ENCODE measurements at places on chromosomes 2 and 18.

DNA sequence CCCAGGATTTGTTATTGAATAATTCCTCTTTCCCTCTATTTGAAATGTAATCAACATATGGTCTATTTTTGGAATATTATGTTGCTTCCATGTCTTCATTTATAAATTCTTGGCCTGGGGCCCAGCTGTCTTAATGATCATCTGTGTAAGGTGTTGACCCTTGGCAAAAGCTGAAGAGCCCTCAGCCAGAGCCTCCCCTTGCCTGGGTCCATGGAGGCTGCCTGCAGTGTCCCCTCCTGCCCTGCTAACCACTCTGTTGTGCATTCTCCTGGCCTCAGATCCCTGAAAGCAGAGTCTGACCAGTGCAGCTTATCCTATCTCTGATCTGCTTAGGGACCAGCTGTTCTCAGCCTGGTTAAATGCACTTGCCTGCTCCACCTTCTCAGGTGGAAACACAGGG is 226.1 kb upstream of the APCDD1 start:
- no peak for DNase-seq

DNA sequence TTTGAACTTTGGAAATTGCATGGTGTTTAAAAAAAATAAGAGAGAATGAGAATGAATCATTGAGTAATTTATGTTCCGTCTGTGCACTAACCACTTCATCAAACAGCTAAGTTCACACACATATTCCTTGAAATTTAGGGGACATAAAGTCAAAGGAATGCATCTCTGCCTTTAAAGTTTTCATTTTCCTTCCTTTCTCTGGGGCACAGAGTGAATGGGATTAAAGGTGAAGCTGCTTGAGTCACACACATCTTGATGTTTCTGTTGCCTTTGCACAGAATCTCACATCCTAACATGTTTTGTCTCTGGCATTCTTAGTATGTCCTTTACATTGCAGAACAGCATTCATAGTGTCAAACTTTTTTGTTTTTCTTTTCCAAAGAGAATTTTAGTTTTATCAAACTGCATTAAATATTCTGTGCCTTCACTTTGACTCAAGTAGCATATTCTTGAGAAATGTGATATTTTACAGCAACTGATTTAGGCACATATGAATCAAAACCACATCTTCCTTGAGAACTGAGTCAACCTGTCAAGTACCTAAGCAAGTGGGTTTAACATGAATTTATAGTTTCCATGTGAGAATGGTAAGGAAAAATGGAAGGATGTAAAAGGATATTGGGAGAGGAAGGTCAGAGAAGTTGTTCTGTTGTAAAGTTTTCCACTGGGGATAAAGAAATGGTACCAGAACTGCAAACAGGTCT is 169.1 kb upstream of the THUMPD2 start:
- no peak for DNase-seq

DNA sequence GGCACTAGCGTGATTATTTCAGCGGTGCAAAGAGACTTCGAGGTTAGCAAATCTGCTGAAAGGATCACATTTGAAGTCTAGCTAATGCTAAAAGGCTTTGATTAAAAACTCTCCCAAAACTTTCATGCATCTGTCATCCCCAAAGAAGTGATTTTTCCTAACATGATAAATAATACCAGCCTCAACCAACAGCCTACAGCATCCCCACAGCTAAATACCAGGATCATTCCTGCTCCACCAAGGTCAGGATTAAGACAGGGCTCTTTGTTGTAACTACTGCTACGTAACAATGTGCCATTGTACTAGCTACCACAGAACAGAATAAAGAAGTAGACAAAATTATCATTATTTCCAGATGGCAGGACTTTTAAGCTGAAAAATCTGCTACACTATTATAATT is 1.6 kb downstream of the OR6B3 start:
- DNase-seq = no peak

DNA sequence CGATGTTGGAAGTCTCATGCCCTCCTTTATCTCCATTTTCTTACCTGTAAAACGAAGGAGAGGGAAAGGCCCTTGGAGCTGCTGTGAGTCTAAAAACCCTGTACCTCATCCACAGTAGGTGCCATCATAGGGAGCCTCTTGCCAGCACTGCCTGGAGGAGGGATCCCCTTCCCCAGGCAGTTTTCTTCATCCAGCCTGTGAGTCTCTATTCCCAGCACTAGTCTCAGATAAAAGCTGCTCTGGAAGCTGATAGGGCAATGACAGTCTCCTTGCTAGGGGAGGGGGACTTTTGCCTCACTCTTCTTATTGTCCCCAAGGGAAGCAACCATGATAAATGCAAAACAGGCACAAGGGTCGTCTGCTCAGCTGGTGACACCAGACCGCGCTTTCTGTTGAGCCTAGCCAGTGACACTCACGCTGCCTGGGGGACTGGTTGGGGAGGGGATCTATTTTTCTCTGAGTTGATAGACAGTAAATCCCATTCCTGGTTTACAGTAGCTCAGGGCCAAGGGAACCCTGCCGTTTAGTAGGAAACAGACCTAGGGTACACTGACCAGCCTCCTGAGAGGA is 139.5 kb upstream of the NABP1 start:
- no peak for DNase-seq

- DNase-seq = no peak
These were observed 653.4 kb upstream of the ID2 start for GRCh38 chr2:8028436-8028835.

DNA sequence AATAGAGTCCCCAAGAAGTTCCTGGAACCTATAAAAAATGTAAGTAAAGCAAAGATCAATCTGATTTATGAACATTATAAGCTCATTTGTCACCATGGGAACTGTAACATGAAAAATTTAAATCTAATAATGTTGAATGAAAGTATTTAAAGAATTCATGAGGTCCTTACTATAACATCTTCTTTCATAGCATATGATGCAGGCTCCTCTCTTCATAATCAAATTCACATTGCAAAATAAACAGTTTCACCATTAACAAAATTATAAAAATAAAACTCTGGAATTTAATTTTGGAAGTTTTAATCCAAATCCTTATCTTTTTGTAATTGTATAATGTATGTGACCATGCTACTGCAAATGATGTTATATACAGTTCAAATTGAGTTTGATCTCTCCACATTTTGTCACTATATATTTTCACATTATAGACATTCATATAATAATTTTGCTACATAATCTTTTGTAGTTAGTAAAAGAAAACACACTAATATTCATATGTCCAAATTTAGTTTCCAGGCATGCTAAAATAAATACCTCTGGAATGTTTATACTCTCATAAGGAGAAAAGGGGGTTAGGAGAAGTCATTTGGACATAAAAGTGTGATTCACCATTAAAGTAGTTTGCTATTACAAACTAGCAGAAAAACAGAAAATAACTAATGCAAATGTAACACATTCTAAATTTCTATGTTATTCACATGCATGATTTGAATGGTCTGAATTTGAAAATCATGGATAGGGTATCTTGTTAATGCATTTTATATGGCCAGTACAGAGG is 954.1 kb downstream of the DSC3 start:
- DNase-seq = no peak

DNA sequence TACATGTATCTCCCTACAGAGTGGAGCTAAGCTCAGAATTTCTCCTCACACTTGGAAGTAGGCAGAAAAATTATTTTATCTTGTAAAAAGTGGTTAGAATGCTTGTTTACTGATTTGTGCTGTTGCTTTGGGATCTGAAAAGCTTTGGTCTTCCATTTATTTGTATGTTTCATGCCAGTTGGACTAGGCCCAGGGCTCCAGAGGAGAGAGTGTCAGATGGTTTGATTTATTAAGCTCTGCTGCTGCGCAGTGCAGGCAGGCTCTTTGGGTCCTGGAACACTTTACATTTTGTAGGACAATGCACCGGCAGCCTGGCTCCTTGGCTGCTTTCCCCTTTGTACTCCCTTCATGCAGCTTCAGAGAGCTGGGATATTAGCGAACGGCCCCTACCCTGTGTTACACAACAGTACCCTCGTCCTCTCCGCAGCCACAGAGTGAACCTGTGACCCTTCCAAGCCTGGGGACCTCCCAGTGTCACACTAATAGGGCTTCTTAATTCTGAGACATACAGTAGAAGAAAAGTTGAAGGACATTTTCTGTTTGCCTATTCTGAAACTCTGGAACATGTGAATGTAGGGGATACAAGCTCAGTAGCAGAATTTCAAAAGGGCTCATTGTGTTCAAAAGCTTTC is 56.7 kb upstream of the EML6 start:
- no peak for DNase-seq

GRCh38 chr18:2518473-2518872 is 52.8 kb downstream of the METTL4 start:
- DNase-seq = no peak

DNA sequence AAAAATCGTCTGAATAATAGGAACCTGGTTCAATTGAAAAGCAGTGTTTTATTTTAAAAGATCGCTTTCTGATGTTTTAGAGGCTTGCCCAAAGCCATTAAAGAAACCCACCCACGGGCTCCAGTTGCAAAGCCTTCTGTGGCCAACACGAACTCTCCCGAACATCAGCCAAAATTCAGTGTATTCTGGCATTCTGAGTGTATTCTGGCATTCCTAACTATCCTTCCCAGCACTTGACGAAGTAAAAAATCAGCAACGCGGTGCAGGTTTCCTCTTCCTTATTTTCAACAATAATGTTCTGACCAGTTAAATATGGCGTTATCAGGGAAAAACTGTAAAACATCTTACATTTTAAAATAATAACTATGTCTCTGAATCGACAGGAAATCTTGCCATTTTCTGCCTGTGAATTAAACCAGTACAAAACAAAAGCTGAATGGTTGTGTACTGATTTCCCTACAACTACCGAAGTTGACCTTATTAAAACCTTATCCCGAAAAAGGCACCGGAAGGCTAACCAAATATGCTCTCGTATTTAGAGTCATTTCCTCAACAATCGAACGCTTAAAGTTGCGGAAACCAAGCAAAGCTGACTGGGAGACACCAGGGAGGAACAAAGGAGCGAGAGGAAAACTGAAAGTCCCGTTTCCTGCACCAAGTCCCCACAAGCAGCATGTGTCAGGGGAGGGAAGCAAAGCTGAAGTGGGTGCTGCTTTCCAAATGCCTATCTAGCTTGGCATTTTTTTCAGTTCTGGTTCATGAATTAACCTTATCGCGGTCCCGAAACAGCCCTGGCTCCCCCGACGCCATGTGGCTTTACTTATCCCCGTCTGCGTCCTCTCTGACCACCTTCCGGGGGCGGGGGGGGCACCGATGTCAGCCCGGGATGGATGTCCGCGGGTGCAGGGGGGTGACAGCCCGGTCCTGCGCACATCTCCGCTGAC is 44.3 kb downstream of the ZNF516 start:
- peak; percentile 80 for DNase-seq

DNA sequence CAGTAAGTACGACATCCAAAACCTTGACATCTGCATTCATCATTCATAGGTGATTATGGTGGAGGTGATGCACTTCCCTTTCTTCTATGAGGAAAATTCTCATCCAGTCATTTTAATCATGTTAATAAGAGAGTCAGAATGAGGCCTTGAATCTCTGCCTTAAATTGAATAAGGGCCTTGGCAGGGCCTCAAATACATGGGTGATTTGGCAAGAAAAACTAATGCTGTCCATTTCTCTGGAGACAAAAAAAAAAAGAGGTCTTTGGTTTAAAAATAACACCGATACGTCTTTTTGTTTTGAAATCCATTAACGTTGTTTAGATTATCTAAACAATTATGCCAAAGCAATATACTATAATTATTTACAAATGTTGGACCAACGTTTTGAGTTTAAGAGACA is 8.1 kb downstream of the COLEC12 start:
- DNase-seq = no peak

GRCh38 chr18:52936931-52937330 is 596.9 kb downstream of the DCC start:
- no peak for DNase-seq

GRCh38 chr2:106996171-106996769 is 110.3 kb upstream of the ST6GAL2 start:
- DNase-seq = no peak

DNA sequence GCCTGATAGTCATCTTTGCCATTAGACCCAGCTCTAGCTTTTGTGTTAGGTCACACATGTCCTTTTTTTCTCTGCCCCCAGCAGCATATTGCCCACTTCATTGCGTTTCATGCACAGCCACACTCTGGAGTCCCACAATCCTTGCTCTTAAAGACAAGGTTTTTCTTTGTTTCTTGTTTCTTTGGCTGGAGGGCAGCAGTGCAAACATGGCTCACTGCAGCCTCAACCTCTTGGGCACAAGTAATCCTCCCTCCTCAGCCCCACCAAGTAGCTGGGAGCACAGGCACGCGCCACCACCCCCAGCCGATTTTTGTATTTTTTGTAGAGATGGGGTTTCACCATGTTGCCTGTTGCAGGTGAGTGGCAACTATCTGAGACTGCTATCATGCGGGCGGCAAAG is 16.9 kb upstream of the PAPOLG start:
- DNase-seq = no peak

GRCh38 chr2:82062463-82062862 is 1757.9 kb upstream of the LRRTM1 start:
- DNase-seq = no peak

DNA sequence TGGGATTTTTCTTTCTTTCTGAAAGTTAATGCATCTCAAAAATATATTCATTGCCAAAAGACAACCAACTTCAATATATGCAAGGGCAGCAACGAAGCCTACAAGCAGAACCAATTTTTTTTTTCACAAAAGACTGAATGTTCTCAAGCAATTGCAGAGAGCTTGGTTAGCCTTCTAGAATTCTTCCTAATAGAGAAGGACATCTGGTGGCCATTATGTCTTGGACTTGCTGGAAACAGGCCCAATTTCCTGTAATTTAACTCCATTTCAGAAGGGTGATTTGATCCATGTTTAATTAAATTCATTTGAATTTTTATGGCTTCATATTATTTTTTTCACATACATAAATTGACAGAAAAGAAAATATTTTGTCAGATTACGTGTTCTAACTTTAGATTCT is 208.0 kb downstream of the TPGS2 start:
- no peak for DNase-seq

GRCh38 chr2:145043399-145043834 is 523.5 kb upstream of the ZEB2 start:
- no peak for DNase-seq

GRCh38 chr2:60316381-60317033 is 236.9 kb downstream of the BCL11A start:
- no peak for DNase-seq

GRCh38 chr2:143195511-143195910 is 66.3 kb downstream of the ARHGAP15 start:
- no peak for DNase-seq

DNA sequence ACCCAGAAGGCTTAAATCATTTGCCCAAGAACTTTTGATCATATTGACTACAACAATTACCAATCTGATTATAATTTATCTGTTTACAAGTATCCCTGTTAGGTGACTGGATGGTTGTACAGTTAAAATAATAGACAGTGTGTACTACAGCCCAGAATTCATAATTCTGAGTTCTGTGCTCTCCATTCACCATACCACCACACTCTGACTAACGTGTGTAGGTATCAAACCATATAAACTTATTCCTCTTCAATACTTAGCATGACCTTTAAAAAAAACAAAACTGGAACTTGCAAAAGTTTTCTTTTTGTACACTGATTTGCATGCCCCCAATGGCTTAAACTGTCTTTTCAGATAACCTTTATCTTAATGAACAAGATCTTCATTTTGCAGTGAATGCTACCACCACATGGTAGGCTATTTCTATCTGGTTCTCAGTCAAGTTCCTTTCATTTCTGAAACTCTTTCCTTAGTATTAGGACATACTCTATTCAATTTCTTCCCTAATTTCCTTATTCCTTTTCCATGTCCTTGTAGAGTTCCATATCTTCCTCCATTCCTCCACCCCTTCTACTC is 50.9 kb downstream of the SOS1 start:
- no peak for DNase-seq

GRCh38 chr2:141557329-141558095 is 573.3 kb downstream of the LRP1B start:
- DNase-seq = peak; percentile 5
